GM23248 (cell line): ENCODE measurements at places on chromosomes 6 and 20.

- peak; percentile 53 for DNase-seq
Measured at GRCh38 chr6:33590531-33591198, 10.6 kb upstream of the BAK1 start.

- DNase-seq, result no peak
Measured at GRCh38 chr6:15304337-15305042, 58.6 kb downstream of the JARID2 start.

DNA sequence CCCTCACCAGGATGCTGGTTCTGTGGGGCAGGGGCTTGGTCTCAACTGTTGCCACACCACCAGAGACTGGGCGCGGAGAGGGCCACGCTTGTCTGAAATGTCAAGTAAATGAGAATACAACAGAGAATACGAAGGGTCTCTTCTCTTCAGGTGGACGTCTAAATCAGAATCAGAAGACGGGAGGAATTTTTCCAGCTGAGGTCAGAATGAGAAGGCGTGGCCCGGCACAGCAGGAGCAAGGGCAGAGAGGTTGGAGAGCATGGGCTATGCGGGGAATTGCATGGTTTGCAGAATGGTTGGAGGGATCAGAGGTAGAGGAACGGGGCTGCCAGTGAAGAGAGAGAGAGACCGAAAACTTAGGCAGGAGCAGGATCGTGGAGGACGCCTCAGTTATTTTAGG lies 337.9 kb downstream of the QKI start:
- no peak for DNase-seq

DNA sequence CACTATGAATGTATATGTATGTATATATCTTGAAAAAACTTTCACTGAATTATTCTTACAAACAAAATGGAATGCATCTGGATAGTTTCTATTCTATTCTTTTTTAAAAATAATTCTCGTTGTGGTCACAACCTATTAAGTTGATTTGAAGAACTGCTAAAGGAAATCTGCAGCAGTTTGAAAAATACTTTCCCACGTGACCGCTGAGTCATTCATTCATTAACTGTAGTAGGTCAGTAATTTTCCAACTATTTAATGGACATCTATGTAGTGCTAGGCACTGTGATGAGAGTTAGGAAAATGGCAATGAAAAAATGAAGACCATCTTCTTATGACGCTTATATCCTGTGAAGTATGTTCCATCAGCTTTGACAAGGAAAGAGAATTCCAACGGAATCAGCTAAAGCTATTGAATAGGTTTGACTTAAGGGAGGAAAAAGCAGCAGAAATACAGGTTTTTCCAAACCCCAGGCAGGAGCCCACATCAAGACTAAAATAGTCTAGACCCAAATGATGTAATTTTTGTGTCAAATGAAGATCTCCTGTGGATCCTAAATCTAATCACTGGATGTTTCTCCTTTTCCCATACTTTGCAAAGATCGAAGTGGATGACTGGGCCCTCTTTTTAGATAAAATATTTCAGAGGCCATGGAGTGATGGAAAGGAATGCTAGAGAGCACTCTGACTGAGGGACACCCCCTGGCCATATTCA lies 4.1 kb upstream of the EFHC1 start:
- DNase-seq, result peak; percentile 73

- peak; percentile 98 for DNase-seq
Measured at GRCh38 chr20:54132612-54133433, 41.0 kb downstream of the CYP24A1 start.

GRCh38 chr6:73481969-73482368 lies 20.4 kb downstream of the MTO1 start:
- DNase-seq, result no peak

DNA sequence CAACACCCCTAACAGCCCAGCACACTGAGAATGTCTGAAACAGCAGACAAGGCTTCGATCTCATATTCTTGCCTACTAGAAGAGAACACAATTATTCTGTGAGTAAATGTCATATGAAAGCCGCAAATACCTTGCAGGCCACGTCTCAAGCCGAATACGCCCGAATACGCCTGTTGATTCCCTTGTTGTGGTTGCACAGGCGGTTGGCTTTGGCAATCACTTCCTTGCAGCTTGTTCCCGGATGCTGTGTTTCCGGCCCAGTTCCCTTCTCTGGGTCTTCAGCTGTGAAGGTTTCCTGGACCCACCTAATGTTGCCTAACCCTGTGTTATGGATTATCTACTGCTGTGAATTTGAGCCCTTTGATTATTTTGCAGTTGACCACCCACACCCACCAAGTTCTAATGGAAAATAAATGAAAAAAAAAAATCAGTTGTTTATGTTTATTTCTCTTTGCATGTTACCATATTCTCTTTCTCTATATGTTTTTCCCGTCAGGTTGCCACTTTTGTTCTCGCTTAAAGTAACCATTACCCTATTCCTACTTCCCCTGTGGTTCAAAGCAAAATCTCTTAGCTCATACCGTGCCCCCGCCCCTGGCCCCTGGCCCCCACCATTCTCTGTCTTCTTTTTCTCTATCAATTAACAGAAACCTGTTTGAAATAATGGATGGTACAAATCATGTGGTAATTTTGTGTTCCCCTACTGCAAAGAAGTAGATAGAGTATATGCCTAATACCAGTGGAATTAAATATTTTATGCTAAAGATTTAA lies 172.4 kb downstream of the ADGB start:
- DNase-seq, result peak; percentile 26

DNA sequence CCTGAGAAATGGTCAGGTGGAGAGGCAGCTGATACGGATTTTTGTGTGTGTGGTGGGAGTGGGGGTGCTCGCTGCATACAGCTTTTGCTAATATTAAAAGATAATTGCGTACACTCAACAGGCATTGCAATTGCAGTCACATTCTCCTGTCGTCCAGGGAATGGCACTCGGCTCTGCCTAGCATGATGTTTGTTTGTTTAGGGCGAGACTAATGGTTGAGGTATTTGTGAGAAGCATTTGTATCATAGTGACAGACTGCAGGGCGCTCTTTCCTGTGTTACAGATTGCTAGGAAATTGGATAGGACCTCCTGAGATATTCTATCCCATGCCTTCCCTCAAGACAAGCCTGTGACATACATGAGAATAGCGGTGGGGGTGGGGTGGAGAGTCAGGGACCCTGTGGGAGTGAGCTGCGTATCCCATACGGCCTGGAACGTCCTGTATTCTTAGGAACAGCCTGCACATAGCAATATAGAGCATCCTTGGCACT lies 207.4 kb downstream of the SOX4 start:
- DNase-seq, result peak; percentile 18

DNA sequence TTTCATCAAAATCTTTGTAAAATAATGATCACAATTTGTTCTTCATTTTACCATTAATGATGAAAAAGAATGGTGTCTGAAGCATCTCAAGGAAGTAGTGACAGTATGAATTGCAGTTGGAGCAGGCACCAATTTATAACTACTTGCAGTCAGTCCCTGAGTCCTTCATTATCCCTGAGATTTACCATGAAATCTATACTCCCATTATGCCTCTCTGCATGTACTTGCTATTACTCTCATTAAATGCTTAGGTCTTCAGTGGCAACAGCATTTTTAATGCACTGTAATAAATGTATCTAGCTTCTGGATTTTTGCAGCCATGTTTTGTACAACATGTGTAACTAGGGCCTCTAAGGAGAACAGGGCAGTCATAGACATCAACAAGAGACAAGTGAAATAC lies 708.8 kb downstream of the EYS start:
- no peak for DNase-seq

DNA sequence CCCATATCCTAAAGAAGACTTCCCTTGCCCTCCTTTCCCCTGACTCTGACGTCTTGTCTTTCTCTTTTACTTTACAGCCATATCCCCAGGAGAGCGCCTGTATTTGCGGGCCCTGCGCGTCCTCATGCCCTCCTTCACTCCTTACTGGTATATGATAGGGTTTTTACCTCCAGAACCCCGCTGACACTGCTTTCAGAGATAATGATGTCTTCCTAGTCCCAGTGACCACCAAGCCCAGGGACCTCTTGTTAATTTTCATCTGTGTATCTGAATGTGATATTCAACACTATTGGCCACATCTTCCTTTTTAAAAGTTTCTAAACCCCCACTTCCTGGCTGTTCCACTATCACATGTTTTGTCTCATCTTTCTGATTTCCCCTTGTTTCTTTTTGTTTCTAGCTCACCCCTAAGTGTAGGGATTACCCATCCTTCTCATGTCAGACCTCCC lies 102.0 kb downstream of the HIVEP1 start:
- DNase-seq, result no peak

DNA sequence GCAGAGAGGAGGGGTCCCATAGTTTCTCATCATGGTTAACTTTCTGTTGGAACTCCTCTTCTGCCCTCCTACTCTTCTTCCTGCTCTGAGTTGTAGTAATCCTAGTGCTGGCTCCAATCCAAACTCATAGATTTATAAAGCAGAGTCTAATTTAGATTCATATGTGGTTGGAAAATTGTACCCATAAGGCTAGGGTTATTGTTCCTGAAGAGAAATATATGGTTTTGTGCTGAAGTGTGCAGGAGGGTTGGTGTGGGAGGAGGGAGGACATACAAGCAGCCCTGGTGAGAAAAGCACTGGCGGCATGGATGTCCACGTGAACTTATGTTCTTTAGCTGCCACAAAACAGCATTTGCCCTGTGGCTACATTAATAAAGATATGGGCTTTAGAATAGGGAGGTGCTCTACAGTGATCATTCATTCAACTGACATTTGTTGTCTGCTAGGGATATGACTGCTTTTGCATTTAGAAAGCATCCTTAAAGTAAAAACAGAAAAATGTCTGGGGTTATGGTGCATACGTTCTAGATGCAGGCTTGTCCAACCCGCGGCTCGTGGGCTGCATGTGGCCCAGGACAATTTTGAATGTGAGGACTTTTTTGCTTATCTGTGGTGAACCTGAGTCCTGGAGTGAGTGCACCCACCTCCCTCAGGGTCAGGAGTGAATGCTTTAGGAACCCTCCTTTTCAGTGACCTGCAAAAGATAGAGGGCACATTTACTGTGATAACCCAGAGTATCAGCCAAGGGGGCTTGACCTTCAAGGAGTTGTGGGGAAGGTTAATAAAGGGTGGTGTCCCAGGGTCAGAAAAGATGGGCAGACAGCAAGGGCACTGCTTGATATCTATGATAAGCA lies 4.1 kb downstream of the HLA-A start:
- DNase-seq, result no peak

DNA sequence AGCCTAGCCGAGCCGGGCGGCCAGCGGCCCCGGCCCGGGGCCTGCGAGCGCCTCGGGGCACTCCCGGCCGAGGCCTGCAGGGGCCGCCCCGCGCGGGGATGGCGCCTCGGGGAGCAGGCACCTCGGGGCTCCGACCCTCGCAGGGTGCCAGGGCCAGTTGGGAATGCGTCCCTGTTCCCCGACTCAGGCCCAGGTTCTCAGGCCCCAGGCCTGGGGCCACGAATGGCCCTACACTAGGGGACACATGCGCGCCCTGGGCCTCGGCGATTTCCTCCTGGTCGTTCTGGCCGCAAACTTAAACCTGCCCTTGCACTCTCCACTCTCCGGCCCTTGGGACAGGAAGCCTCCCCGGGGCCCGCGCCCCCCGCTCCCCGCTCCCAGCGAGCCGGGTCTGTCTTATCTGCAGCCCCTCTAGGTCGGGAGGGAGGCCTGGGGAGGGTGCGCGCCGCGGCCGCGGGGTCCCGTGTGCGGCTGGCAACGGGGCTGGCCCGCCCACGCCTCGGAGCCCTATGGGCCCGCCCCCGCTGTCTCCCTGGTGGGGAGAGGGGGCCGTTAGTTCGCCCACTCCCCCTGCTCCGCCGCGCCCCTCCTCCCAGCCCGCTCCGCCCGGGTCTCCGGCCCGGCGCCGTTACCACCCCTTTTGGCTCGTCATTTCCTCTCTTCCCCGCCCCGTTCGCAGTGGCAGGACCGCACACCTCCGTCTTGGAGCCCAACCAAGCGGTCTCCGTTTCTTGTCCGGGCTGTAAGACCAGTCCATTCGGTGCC lies 611 bp downstream of the NFYA start:
- no peak for DNase-seq

DNA sequence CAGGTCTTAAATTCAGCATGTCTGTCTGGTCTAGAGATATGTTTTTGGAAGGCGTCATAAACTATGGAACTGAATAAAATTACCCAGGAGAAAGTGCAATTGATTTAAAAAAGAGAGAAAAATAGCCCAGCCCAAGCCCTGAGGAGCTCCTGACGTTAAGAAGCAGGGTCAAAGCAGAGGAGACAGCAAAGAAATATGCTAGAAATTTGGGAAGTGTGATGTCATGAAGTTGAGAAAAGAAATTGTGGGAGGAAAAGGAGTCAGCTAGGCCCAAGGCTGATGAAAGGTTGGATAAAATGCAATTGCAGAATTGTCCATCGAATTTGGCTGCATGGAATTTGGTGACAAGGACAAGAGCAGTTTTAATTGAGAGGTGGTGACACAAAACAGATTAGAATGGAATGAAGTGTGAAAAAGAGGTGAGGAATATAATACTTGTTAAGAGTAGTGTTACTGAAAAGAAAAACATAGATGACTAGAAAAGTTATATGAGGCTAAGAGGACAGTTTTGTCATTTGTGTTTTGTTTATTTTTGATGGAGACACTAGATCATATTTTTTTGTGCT lies 381.6 kb downstream of the LAMA2 start:
- peak; percentile 51 for DNase-seq

- DNase-seq, result no peak
Measured at GRCh38 chr20:32578840-32579390, 6.2 kb downstream of the NOL4L start.

GRCh38 chr20:54195483-54196472 lies 12.1 kb upstream of the PFDN4 start:
- DNase-seq, result no peak

DNA sequence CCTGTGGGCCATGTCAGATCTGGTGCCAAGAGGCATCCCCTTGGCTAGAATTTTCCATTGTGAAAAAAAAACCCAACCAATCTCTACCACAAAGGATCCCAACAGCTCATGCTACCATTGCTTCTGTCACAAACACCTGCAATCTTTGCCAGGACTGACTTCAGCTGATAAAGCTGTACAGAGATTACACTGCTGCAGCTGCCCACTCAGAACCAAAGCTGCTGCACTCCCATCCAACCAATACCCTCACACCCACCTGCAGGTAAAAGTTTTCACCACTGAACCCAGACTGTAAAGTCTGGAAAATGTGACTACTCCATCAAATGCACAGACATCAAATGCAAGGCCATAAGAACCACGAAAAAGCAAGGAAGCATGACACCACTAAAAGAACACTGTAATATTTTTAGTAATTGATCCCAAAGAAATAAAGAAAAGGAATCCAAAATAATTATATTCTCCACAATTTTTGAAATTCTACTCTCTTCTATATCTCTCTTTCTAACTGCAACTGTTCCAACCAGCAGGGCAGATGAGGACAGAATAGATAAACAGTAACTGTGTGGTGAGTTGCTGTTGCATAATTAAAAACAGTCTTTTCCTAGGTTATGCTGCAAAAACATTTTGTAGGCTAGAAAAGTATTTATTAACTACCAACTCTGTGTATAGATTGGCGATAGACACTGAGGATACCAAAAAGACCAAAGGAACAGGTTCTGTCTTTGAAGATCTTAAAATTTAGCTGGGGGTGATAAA lies 128.0 kb upstream of the MCHR2 start:
- DNase-seq, result peak; percentile 32

GRCh38 chr6:166647896-166648295 lies 20.8 kb upstream of the RPS6KA2 start:
- no peak for DNase-seq
